ENCODE measurements at places on chromosomes 5 and 9.

DNA sequence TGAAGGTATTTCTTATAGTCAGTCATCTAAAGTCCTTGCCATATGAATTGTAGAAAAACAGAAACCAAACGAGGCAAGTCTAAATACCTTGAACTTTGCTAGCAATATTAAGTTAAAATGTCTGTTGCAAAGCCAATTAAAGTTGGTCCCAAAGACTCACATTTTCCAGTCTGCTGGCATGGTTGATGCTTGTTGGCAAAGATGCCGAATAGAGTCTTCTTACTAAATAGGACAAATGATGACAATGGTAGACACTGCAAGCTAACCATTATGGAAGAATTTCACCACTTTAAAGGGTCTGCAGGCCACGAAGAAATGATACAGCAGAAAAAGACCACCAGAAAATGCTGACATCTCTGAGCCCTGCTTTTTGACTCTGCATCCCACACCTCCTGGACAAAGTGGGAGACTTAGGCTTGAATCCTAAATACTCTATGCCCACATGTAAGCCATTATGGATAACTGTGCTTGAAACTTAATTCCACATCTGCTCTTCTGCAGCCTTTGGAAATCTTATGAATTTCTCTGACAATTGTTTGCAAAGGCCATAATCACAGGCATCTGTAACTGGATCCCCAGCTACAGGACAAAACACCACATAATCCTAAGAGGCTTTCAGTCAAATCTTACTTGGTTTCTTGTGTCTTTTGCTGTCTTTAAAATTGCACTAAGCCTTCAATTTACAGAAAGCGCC is 61.3 kb downstream of the LHFPL2 start:
- DNase-seq = no peak

DNA sequence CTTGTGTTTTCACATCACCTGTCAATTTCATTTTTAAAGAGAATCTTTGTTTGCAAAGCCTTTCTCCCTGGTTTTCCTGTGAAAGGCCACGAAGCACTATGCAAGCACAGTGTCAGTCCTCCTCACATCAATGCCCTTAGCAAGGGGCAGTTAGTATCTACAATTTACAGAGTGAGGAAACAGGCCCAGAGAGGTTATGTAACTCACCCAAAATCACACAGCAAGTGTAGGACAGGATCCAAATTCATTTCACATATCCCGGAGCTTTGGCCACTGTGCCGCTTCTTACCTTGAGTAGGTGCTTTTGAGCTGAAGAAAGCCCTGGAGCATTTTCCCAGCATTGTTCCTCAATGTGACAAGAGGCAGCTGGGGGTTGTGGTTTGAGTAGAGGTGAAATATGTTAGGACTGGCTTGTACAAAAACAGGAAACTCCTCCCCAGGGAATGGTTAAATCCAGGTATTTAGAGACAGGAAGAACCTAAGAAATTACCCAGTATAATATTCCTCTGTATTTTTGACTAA is 283.8 kb downstream of the NTRK2 start:
- DNase-seq = peak; percentile 64

DNA sequence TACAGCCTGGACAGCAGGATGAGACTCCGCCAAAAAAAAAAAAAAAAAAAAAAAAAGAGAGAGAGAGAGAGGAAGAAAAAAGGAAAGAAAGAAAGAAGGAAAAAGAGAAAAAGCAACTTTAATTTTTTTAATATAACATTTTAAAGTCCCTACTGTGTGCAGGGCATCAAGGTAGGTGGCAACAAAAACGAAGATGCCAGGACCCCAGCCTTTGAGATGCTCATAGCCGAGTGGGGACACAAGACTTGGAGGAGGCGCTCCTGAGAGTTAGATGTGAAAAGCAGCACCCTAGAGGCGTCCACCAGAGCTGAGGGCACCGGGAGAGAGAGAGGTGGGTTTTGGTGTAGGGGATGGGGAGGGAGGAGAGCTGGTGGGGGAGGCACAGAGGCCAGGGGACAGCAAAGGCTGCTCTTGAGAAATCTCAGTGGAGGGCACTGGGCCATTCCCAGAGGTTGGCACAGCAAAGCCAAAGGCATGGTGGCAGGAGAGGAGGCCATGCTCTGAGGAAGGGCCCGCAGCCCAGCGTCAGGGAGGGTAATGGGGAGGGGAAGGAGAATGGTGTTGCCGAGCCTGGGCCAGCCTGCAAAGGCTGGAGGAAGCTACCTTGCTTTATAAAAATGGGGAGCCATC is 135.6 kb downstream of the C9orf50 start:
- no peak for DNase-seq

- no peak for DNase-seq
These were observed 1202.1 kb downstream of the PTPRD start for GRCh38 chr9:9410736-9411135.

DNA sequence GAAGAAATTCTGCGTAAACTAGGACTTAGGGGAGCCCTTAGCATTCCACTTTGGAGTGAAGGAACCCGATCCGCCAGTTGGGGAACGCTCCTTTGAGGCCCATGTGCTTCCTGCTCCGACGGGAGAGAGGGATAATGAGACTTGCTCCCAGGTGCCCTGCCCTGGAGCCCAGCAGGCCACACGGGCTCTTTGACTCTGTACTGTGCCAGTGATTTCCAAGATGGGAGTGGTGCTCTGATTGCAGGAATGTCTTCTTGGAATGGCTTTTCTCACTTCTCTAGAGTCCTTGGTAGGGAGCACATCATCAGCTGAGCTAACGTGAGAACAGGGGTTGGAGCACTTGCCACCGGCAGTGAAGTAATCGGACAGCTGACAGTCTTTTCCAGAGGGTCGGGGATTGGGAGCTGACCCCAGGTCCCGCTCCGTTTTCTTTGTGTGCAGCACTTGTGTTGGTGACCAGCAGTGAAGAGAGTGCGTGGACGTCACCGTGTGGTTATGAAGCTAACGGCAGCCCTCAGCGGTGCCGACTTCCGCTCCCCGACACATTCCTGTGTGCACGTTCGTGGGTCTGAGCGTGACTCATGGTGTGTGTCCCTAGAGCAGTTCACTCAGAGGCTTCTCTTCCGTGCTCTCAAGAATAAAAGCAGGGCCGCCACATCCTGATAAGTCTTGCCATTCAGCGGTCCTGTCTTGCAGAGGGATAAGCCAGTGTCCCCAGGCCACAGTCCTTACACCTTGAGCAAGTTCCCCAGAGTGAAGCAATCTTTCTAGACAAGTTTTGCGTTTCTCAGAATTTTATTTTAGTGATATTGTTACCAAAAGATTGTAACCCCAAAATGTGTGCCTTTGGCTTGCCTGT is 25.6 kb downstream of the ABL1 start:
- peak; percentile 92 for DNase-seq

- DNase-seq = no peak
These were observed 90.2 kb downstream of the DAPK1 start for GRCh38 chr9:87587864-87588263.

DNA sequence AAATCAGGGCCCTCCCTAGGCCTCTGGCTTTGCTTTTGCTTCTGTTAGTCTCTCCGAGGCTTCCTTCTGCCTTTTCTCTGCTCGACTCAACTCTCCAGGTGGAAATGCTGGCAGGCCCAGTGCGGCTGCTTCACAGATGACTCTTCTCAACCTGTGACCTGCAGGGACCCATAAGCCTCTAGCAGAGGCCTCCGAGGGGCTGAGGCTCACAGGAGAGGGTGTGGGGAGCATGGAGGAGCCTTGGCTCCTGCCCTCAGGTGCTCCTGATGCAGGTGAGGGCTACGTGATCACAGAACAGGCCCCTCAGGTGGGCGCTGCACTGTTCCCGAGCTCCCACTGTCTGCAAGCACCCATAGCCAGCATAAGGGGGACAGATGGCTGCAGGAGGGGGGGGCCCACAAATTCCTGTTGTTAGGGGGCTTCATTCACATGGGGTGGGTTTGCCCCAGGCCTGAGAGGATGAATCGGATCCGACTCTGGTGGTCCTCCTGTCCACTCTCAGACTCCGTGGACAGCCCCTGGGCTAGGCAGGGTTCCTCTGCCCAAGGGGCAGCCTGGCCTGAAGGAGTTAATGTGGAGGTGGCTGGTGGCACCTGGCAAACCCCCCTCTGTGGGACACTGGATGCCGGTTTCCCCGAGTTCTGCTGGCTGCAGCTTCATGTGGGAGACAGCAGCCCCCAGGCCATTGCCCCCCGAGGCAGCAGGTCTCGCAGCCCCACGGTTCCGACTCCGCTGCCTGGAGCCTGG is 10.9 kb upstream of the FCN2 start:
- DNase-seq = no peak

- DNase-seq = no peak
These were observed 178.5 kb upstream of the CDH18 start for GRCh38 chr5:20166456-20166855.

- peak; percentile 19 for DNase-seq
These were observed 44.2 kb upstream of the GNPDA1 start for GRCh38 chr5:142056816-142057696.

GRCh38 chr9:86821006-86821845 is 126.1 kb downstream of the GAS1 start:
- DNase-seq = peak; percentile 41

GRCh38 chr9:72263572-72263971 is 101.4 kb downstream of the ZFAND5 start:
- no peak for DNase-seq

DNA sequence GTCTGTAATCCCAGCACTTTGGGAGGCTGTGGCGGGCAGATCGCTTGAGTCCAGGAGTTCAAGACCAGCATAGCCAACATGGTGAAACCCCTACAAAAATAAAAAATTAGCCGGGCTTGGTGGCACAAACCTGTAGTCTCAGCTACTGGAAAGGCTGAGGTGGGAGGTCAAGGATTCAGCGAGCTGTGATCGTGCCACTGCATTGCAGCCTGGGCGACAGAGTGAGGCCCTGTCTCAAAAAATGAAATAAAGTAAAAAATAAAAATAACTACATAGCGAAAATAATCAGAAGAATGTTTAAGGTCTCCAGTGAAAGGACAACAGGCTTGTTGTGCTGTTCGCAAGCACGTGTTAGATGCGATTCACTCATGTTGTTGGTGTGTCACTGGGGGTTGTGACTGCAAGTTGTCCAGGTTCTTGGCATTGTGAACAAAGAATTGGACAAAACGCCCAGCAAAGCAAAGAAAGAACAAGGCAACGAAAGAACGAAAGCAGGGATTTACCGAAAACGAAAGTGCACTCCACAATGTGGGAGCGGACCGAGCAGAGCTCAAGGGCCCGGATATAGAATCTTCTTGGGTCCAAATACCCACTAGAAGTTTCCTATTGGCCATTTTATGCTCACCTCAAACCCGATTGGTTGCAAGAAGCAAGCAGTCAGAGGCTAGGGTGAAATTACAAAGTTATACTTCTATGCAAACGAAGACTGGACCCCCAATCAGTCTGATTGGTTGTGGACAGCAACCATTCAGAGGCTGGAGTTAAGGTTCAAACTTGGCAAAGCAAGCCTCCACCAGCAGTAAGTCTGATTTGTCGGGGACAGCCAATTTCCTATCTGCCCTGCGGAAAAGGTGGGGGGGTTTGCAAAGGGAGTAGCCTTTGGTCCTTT is 844 bp upstream of the MCCC2 start:
- DNase-seq = peak; percentile 26

DNA sequence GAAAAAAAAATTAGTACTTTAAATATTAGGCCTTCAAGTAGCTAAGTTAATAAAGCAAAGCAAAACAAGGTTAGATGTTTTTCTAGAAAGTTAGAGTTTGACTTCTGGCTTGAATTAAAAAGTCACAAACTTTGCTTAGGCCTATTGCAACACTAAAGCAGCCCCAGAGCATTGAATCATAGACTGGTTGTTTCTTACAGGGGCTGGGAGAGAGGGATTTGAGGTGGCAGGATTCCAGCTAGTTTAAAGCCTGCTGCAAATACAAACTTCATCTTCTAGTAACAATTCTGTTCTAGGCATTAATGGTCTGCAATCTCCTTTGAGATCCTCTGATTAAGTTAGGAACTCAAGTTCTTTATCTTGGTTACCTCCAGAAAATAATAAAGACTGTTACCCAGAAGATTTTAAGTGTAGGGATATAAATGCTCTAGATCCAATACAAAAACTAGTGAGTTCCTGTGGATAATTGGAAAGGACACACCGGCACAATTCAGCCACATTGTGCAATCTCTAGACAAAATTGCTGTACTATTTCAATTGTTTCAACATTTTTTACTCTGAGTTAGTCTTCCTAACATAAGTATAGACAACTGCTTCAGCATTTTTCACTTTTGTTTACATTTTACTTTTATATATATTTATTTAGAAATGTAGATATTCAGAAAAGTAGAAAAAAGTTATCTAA is 12.6 kb downstream of the OR13C5 start:
- peak; percentile 58 for DNase-seq

GRCh38 chr5:155897761-155898160 is 429.2 kb upstream of the SGCD start:
- DNase-seq = no peak

GRCh38 chr5:150672237-150672883 is 11.3 kb downstream of the MYOZ3 start:
- no peak for DNase-seq

DNA sequence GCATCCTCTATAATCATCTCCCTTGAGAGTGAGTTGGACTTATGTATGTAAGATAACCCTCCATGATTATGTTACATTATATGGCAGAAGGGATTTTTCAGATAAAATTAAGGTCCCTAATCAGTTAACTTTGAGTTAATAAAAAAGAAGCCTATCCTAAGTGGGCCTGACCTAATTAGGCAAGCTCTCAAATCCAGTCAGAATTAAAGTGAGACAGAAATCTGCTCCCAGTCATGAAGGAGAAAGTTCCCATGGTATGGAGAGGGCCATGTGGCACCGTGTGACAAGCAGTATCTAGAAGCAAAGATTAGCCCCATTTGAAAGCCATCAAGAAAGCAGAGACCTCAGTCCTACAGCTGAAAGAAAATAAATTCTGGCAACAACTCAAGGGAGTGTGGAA is 202.4 kb downstream of the PRELID2 start:
- DNase-seq = no peak

GRCh38 chr5:175895686-175896102 is 24.3 kb downstream of the CPLX2 start:
- no peak for DNase-seq

DNA sequence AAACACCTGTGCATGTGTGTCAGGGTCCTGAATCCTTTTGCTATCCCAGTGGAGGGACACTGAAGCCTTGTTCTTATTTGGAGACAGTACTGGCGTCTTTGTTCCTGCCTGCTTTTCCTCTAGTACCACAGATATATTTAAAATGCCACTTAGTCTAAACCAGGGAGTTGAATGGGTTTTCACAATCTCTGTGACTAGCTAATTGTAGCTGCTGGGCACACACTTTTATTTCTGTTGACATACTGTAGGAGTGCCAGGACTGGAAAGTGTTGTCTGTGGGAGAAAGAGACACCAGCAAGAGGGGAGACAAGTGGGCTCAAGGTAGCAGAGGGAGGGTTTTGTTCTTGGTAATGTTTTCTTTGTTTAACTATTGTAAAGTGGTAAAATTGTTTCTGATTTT is 174.0 kb upstream of the SV2C start:
- no peak for DNase-seq

GRCh38 chr9:2231829-2232228 is 216.7 kb downstream of the SMARCA2 start:
- DNase-seq = no peak

- no peak for DNase-seq
These were observed 468.2 kb downstream of the ARHGEF28 start for GRCh38 chr5:74094096-74094781.

DNA sequence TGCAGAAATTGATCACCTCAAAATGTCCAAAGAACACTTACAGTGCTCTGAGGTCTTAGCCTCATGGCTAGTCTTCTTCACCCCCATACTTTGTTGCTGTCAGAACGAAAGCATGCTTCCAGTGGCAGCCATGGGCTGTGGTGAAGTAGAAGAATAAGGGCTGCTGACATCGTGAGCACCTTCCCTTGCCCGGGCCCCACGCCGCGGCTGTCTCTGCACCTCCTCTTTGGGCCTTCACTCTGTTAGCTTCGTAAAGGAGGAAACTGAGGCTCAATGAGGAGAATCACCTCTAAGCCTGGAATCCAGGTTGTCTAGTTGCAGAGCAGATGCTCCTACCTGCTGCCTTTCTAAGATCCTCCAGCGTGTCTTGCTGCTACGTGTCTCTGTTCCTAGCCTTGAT is 139.5 kb upstream of the SLC28A3 start:
- no peak for DNase-seq

All from renal cortical epithelial cell (primary cell).